ENCODE measurements at places on chromosomes 5 and 9.

GRCh38 chr9:96486386-96487028 is 36.5 kb downstream of the HABP4 start:
- peaks cover 6% of the 10 kb centered on the region for H3K4me1 ChIP-seq
- peaks cover 6% of the 10 kb centered on the region for H3K36me3 ChIP-seq
- no peak overlapping the region for H3K4me3 ChIP-seq
- H3K27me3 ChIP-seq, result no peaks in the 10 kb centered on the region
- DNase-seq, result no peak

DNA sequence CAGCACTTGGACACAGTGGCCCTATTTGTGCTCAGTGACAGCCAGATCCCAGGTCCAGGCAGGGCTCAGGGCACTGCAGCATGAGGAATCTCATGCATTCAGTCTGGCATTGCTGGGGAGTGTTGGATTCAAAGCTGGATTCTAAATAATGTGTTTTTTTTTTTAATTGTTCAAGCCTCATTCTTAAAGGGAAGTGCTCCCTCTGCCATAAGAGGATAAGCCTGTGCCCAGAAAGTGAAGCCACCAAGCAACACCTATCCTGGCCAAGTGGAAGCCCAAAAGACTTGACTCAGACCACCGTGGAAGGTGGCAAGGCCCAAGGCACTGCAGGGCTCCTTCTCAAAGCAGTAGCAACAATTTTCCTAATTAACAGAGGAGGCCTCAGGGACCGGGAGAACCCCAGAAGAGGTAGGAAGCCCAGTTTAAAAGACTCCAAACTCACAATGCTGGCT is 135.6 kb downstream of the ACTL7B start:
- H3K4me3 ChIP-seq, result no peak overlapping the region
- no peaks in the 10 kb centered on the region for H3K4me1 ChIP-seq
- H3K27ac ChIP-seq, result no peak overlapping the region
- no peaks in the 10 kb centered on the region for H3K27me3 ChIP-seq
- no peaks in the 10 kb centered on the region for H3K36me3 ChIP-seq
- no peak for DNase-seq

GRCh38 chr5:80223561-80223960 is 32.3 kb downstream of the SERINC5 start:
- H3K4me1 ChIP-seq, result peaks cover 50% of the 10 kb centered on the region
- H3K36me3 ChIP-seq, result peaks cover 39% of the 10 kb centered on the region
- no peak overlapping the region for H3K27ac ChIP-seq
- no peaks in the 10 kb centered on the region for H3K27me3 ChIP-seq
- no peak overlapping the region for H3K4me3 ChIP-seq
- DNase-seq, result no peak

- H3K4me3 ChIP-seq, result no peak overlapping the region
- no peak for DNase-seq
- no peaks in the 10 kb centered on the region for H3K27me3 ChIP-seq
- no peaks in the 10 kb centered on the region for H3K36me3 ChIP-seq
These were observed 89.3 kb upstream of the FTMT start for GRCh38 chr5:121762426-121762825.

GRCh38 chr5:98069876-98070512 is 703.5 kb upstream of the RGMB start:
- H3K36me3 ChIP-seq, result no peaks in the 10 kb centered on the region
- no peaks in the 10 kb centered on the region for H3K27me3 ChIP-seq
- no peak overlapping the region for H3K4me3 ChIP-seq
- H3K27ac ChIP-seq, result no peak overlapping the region
- no peak for DNase-seq

DNA sequence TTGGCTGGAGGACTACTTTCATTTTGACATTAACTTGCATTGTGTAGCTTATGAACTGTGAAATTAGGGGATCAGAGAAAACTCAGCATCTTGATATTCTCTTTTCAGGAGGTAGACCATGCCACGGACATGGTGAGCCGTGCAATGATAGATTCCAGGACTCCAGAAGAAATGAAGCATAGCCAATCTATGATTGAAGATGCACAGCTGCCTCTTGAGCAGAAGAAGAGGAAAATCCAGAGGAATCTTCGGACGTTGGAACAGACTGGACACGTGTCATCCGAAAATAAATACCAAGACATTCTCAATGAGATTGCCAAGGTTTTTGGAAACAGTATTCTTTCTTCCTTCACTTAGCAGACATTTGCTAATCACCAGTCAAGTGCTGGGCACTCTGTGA is 20.6 kb upstream of the F2R start:
- H3K27me3 ChIP-seq, result no peaks in the 10 kb centered on the region
- H3K27ac ChIP-seq, result no peak overlapping the region
- no peak overlapping the region for H3K4me3 ChIP-seq
- DNase-seq, result no peak

DNA sequence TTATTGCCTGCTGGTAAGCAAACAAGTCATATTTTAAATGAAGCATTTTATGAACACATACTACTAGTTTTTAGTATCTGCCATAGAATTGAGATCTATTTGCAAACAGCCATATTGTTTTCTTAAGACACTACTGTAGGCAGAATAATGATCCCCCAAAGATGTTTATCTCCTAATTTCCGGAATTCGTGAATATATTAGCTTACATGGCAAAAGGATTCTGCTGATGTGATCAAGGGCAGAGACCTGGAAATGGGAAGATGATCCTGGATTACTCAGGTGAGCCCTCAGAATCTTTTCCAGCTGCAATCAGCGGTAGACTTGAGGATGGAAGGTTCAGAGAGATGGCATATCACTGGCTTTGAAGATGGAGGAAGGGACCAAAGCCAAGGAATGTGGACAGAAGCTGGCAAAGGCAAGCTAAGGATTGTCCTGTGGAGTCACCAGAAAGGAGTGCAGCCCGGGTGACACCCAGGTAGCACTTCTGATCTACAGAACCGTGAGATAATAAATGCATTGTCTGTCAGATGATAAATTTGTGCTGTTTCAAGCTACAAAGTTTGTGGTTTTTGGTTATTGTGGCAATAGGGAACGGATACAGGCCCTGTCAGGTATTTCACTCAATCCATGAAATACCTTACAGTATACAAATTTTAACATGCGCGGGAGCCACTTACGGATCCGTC is 1.0 kb upstream of the ERCC6L2 start:
- H3K4me3 ChIP-seq, result no peak overlapping the region
- H3K27me3 ChIP-seq, result no peaks in the 10 kb centered on the region
- no peak for DNase-seq
- H3K4me1 ChIP-seq, result peaks cover 17% of the 10 kb centered on the region
- peaks cover 54% of the 10 kb centered on the region for H3K36me3 ChIP-seq
- no peak overlapping the region for H3K27ac ChIP-seq

GRCh38 chr5:12320331-12320730 is 416.1 kb upstream of the CTNND2 start:
- no peaks in the 10 kb centered on the region for H3K36me3 ChIP-seq
- DNase-seq, result no peak
- H3K4me1 ChIP-seq, result no peaks in the 10 kb centered on the region
- H3K27ac ChIP-seq, result no peak overlapping the region
- H3K4me3 ChIP-seq, result no peak overlapping the region
- no peaks in the 10 kb centered on the region for H3K27me3 ChIP-seq

GRCh38 chr9:33129886-33130881 is 37.0 kb downstream of the B4GALT1 start:
- H3K36me3 ChIP-seq, result peaks cover 43% of the 10 kb centered on the region
- no peak for DNase-seq
- peaks cover 30% of the 10 kb centered on the region for H3K4me1 ChIP-seq
- no peaks in the 10 kb centered on the region for H3K27me3 ChIP-seq
- peak overlapping the region; percentile 79 for H3K27ac ChIP-seq
- H3K4me3 ChIP-seq, result no peak overlapping the region

- DNase-seq, result no peak
- H3K4me3 ChIP-seq, result no peak overlapping the region
- H3K27me3 ChIP-seq, result no peaks in the 10 kb centered on the region
- no peak overlapping the region for H3K27ac ChIP-seq
These were observed 128.6 kb downstream of the SPATA31D1 start for GRCh38 chr9:82117026-82117811.

DNA sequence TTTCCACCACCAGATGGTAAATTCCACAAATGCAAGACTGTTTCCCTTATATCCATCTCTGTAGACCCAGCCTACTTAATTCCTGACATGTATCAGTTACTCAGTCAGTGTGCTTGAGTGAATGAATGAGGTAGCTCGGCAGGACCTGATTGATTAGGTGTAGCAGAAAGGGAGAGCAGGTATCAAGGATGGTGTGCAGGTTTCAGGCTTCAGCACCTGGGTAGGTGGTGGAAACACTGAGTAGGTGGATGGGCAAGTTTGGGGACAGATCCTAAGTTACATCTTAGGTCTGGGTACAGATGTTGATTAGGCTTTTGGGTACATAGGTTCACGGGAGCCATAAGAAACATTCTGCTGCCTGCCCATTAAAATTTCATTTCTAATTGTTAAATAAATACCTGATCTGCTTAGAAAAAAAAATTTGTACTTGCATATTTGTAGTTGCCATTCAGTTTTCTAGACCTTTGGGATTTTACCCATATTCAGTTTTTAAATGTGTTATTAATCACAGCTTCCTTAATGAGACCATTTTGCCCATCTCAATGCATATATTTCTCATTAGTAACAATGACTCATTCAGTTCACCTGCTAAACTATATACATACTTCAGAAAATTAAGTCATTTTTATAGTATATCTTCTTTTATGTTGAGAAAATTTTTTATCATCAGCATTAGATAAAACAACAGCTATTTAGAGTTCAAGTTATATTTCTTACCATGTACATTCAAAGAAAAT is 111.8 kb downstream of the INIP start:
- H3K4me1 ChIP-seq, result no peaks in the 10 kb centered on the region
- H3K36me3 ChIP-seq, result no peaks in the 10 kb centered on the region
- no peak overlapping the region for H3K4me3 ChIP-seq
- no peaks in the 10 kb centered on the region for H3K27me3 ChIP-seq
- no peak for DNase-seq
- H3K27ac ChIP-seq, result no peak overlapping the region

- H3K27me3 ChIP-seq, result no peaks in the 10 kb centered on the region
- DNase-seq, result no peak
- H3K4me1 ChIP-seq, result no peaks in the 10 kb centered on the region
- no peak overlapping the region for H3K4me3 ChIP-seq
- no peak overlapping the region for H3K27ac ChIP-seq
These were observed 194.8 kb downstream of the PAX5 start for GRCh38 chr9:36839131-36839885.

- peaks cover 7% of the 10 kb centered on the region for H3K4me1 ChIP-seq
- H3K4me3 ChIP-seq, result no peak overlapping the region
- no peak overlapping the region for H3K27ac ChIP-seq
- H3K36me3 ChIP-seq, result no peaks in the 10 kb centered on the region
- no peak for DNase-seq
These were observed 6.3 kb downstream of the EDIL3 start for GRCh38 chr5:84378420-84378819.

- no peak overlapping the region for H3K27ac ChIP-seq
- DNase-seq, result no peak
- H3K36me3 ChIP-seq, result peaks cover 43% of the 10 kb centered on the region
- no peaks in the 10 kb centered on the region for H3K27me3 ChIP-seq
- H3K4me1 ChIP-seq, result peaks cover 7% of the 10 kb centered on the region
These were observed 179.0 kb downstream of the MAN2A1 start for GRCh38 chr5:109868737-109869136.

DNA sequence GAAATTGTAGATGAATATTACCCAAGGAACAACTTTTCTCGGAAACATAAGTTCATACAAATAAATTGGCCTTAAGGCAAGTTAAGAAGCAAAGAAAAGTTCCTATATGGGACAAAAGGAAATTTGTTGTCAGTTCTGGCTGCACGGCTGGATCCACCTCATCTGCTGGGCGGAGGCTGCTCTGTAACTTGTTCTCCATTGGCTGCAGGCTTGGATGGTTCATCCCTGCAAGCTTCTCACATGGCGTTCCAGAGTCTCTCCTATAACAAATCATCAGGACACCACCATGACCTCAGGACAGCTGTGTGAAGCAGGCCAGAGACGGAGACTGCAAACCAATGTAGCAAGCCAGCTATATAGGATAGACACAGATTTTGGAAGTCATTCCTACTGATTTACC is 81.4 kb upstream of the DAB2 start:
- H3K27ac ChIP-seq, result no peak overlapping the region
- H3K4me1 ChIP-seq, result peaks cover 2% of the 10 kb centered on the region
- no peak for DNase-seq
- H3K27me3 ChIP-seq, result no peaks in the 10 kb centered on the region
- H3K4me3 ChIP-seq, result no peak overlapping the region

DNA sequence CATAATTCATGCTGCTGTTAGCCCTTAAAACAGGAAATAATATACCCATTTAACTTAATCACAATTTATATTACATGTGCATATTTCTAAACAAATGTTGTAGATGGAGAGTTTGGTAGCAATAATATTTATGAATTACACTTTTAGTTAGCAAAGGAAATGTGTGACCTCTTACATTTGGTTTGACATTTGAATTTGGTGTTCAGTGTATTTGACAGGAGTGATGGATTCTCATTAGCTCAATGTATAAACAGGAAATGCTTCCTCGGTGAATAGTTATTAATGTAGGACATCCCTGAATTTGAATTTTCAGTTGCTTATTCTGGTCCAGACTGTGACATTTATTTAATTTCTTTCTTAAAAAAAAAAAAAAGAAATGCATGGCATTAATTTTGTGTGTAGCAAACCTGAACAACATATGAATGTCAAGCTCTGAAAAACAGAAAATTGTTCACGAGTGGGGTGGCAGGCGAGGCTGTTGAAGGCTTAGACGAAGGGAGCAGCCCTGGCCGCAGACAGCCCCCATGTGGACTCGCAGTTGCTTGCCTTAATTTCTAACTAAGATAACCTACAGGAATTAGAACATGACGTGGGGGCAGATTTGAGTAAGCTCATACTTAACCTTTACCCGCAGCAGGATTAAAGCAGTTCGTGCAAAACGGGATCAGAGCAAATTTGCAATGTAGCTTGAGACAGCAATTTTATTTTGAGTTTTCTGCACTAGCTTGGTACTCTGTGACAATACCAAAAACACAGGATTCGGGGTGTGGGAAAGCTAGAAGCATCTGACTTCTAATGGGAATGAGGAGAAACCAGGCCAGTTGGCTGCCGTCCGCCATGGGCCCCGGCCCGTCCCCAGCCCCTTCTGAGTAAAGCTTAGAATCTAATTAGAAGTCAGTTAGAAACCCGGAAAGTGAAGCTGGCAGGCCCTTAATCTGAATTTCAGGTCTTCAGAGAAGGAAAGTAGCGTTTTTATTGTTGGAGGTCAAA is 134.3 kb downstream of the MACROH2A1 start:
- H3K27ac ChIP-seq, result no peak overlapping the region
- H3K27me3 ChIP-seq, result peaks cover 36% of the 10 kb centered on the region
- H3K4me1 ChIP-seq, result no peaks in the 10 kb centered on the region
- no peak overlapping the region for H3K4me3 ChIP-seq
- no peaks in the 10 kb centered on the region for H3K36me3 ChIP-seq

- no peaks in the 10 kb centered on the region for H3K36me3 ChIP-seq
- H3K27ac ChIP-seq, result no peak overlapping the region
- no peak for DNase-seq
- H3K4me3 ChIP-seq, result no peak overlapping the region
These were observed 27.9 kb upstream of the FBXL7 start for GRCh38 chr5:15472116-15472515.

- H3K36me3 ChIP-seq, result no peaks in the 10 kb centered on the region
- H3K27ac ChIP-seq, result no peak within 1 kb of the TSS
- H3K4me1 ChIP-seq, result peaks cover 10% of the 10 kb centered on the region
- peak; percentile 33 for DNase-seq
- H3K27me3 ChIP-seq, result peaks cover 8% of the 10 kb centered on the region
These were observed at the start of gene GBGT1 for GRCh38 chr9:133163504-133164172. Gene GBGT1 (minus strand): TSS chr9:133163914. CDS start chr9:133162412, 1,502 bp downstream.

Data from activated CD8-positive, alpha-beta T cell treated with anti-CD3 and anti-CD28 coated beads, Interleukin-2, amount 10 ng/mL, durations not matched to agents 7 days and 5 days (primary cell).